Right ventricle myocardium superior (tissue), 1 donor: ENCODE measurements at places on chromosomes 1 and 21. TPM values are rescaled to one million over a fixed set of nuclear protein-coding genes. Genes with fewer than 3 reads are reported as not detected.

TLCD4 gene
- 47.7 TPM for total RNA-seq

KLHDC8A gene
- total RNA-seq = 0.24 TPM

TTC22 gene
- total RNA-seq = not detected

HAO2 gene
- total RNA-seq = not detected

DNA sequence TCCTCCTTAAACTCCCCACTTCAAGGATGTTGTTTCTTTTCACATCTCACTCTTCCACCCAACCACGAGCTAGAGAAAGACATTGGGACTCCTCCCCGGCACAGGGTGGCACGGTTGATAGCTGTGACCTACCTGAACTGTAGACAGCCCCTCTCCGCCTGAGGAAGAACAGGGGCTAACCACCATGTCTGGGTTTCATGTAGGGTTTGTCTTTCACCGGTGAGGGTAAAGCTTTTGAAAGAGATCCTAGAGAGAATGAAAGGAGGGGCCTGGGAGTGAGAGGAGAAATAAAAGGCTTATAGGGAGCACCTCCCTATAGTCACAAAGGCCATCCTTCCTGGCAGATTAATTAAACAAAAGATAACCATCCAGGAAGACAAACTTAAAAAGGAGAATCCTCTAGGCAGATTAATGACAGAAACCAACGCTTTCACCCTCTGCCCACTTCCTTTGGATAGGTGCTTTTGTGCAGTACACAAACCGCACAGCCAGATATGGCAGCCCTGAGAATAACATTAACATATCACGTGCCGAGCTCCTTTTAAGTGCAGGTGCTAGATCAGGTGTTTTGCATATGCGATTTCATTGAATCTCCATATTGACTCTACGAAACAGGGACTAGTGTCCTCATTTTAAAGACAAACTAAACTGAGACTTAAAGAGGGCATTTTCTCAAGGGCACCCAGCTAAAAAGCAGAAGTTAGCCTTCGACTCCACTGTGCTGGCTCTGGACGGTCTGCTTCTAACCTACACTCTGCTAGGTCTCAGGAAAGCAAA, 178.1 kb upstream of the RUNX1 start:
- no peak for DNase-seq

DNA sequence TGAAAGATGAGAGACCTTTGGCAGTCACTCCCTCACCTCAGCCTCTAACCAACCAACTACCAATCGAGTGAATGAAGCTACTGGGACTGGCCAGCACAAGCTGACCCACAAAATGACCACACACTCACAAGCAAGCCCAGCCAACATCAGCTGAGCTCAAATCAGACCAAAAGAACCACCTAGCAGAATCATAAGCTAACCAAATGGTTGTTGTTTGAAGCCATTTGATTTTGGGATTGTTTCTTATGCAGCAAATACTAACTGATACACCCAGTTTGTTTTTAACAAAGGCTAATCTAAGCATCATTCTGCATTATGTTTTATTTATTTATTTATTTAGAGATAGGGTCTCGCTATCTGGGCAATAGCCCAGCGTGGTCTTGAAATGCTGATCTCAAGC, 310.4 kb downstream of the SETD4 start:
- DNase-seq = no peak

GRCh38 chr21:43273708-43274021, 104.9 kb downstream of the CRYAA start:
- peak; percentile 8 for DNase-seq

- no peak for DNase-seq
Measured at GRCh38 chr1:26978901-26979300, 14.6 kb upstream of the TRNP1 start.

- no peak for DNase-seq
Measured at GRCh38 chr1:41394959-41395956, 34.0 kb downstream of the FOXO6 start.

- no peak for DNase-seq
Measured at GRCh38 chr1:167594822-167595221, 35.2 kb upstream of the RCSD1 start.

DNA sequence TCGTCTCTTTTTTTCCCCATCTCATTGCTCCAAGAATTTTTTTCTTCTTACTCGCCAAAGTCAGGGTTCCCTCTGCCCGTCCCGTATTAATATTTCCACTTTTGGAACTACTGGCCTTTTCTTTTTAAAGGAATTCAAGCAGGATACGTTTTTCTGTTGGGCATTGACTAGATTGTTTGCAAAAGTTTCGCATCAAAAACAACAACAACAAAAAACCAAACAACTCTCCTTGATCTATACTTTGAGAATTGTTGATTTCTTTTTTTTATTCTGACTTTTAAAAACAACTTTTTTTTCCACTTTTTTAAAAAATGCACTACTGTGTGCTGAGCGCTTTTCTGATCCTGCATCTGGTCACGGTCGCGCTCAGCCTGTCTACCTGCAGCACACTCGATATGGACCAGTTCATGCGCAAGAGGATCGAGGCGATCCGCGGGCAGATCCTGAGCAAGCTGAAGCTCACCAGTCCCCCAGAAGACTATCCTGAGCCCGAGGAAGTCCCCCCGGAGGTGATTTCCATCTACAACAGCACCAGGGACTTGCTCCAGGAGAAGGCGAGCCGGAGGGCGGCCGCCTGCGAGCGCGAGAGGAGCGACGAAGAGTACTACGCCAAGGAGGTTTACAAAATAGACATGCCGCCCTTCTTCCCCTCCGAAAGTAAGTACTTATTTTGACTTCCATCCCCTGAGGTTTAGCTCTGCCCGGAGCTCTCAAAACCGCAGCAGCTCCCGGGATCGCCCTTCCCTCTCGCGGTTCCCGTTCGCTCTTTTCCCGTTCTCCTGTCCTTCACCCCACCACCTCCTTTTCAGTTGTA, 1.5 kb downstream of the TGFB2 start:
- DNase-seq = peak; percentile 52
